ENCODE measurements at places on chromosomes 6 and 20.

DNA sequence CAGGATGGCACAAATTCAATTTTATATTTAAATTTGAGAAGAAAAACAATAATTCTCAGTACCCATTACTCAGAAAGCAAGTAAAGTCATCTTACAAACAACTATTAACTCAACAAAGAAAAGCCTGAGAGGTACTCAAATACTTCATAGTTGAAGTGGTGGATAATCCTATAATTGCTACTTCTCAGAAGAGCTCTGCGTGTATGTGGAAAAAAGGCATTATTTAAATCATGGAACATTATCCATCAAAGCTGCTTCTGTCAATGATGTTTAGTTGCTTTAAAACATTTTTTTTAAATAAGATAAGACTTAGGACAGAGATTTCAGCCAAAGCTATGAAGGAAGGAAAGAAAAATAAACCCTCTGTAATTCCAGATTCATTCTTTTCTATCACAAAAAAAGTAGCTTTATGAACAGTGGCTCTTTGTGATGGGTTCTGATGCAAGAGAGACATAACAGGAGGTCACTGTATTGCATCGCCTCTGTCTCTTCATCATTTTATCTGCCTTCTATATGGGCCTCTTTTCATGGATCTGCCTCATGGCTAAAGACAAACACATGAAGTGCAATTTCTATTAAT is 367.9 kb upstream of the SLC35B3 start:
- no peak for DNase-seq

DNA sequence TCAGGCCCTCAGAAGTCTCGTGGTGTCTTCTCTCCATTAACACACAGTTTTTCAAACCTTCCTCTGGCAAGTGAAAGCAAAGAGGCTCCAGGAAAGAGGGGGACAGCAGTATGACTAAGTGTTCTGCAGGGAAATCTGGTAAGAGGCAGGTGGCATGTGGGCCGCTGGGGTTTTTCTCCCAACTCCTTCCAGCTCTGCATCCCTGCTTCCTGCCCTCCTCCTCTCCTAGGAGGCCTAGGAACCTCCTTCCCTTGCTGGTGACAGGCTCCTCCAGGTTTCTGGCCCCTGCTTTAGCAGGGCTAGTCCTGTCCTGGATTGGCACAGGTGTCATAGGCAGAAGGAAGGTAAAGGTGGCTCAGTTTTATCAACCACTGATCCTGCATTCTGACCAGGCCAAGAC is 7.6 kb upstream of the ITCH start:
- no peak for DNase-seq

DNA sequence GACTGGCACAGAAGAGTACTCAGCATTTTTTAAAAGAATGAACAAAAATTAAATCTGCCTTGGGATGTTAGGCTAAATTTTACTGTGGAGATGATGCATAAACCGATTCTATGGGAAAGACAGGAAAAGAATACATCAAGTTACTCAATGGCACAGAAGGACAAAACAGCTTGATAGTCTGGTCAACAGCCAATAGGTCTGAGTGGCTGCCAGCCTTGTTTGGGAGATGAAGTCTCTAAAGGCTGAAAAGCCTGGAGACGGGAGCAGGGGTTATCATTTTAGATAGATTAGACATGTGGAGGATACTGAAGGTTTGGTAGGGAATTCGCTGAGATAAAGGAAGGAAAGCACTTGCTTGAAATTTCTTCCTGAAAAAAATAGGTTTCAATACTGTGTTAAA is 56.3 kb upstream of the LAMA2 start:
- DNase-seq, result no peak

GRCh38 chr20:23244916-23245552 is 105.6 kb upstream of the NXT1 start:
- no peak for DNase-seq

DNA sequence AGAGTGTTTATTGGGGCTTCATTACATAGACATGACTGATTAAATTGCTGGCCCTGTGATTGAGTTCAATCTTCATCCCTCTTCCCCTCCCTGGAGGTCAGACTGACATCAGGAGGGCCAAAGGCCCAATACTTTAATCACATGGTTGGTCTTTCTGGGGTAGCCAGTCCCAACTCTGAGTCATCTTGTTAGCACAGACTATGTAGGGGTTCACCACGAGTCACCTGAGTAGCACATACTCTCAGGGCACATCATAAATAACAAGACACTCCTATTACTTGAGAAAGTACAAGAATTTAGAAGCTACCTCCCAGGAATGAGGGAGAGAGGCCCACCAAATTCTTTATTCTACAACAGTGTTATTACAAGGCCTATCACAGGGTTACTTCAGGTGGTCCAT is 11.3 kb downstream of the GINS1 start:
- DNase-seq, result no peak

DNA sequence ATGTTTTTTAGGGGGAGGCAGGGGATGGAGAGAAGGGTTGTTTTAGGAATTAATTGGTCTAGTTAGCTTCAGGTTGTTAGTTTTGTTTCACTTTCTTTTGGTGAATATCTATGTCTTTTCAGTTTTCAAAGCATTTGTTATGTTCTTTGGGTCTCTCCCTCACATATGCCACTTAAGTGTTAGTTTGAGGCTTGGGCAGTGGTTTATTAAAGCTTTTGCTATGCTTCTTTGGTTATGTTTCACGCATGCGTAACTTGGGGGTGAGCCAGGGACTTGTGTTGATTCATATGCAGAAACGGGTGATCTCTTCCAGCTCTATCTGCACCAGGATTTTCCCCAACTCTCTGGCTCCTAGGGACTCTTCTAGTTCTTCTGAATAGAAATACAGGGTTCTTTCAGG is 11.4 kb upstream of the MMS22L start:
- DNase-seq, result no peak

- DNase-seq, result peak; percentile 40
Observed at GRCh38 chr6:135909737-135910387, 58.4 kb downstream of the PDE7B start.
